ENCODE measurements at places on chromosomes 3 and 15.
A peak's percentile ranks its signal among the peaks of the same experiment; 100 is the strongest.

GRCh38 chr3:66442254-66443117, 58.3 kb downstream of the LRIG1 start:
- no peak for DNase-seq

- no peak for DNase-seq
Measured at GRCh38 chr15:38048001-38048455, 113.6 kb downstream of the TMCO5A start.

- DNase-seq, result no peak
Measured at GRCh38 chr3:186327912-186328487, 34.0 kb downstream of the DGKG start.

GRCh38 chr15:99708563-99708962, 24.7 kb downstream of the LYSMD4 start:
- DNase-seq, result peak; percentile 92

DNA sequence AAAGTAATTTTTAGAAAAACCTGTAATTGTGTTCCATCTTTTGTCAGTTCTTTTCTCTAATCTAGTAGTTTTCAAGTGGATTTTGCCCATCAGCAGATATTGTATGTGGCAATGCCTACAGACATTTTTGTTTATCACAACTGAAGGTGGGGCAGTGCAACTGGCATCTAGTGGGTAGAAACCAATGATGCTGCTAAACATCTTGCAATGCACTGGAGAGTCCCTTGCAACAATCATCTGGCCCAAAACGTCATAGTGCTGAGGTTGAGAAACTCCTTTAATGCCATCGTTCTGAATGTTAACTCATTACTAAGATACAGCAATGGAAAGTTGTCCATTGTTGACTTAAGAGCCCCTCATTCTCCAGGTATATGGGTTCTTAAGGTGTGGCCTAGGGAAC, 80.1 kb downstream of the BTD start:
- DNase-seq, result no peak

DNA sequence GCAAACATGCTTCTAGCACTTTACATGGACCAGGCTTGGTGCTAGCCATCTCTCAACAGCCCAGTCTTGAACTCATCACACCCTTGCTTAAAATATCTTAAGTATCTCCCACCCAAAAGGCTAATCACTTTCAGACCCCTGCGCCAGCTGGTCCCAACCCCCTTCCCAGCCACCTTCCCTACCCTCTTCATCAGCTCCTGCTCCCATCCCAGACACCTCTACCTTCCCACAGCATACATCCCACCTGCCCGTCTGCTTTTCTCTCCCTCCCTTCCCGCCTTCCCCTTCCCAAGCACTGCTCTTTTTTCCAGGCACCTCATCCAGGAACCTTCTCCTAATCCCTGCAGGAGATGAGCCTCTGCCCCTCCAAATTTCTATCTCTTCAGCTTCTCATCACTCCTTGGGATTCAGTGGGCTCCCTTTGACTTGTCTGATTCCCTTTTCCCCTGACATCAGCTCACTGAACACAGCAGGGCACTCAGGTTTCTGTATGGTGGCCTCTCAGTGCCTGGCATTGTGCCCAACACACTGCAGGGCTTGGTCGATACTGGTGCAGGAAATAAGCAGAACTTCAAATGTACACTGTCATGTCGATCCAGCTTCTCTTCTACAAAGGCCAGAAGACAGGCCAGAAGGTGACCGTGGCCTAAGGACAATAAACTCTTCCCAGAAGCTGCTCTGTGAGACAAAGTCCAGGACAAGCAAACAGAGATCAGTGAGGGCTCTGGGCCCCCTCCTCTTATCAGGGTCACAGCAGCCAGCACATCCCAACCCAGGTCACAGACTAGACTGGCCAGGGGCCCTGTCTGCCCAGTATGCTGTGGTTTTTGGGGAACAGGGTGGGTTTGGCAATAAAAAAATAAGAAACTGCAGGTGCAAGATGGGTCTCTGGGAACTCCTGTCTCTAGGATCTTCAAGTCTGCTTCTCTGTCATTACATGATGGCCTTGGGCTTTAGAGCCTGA, 2.2 kb upstream of the ITIH1 start:
- no peak for DNase-seq

DNA sequence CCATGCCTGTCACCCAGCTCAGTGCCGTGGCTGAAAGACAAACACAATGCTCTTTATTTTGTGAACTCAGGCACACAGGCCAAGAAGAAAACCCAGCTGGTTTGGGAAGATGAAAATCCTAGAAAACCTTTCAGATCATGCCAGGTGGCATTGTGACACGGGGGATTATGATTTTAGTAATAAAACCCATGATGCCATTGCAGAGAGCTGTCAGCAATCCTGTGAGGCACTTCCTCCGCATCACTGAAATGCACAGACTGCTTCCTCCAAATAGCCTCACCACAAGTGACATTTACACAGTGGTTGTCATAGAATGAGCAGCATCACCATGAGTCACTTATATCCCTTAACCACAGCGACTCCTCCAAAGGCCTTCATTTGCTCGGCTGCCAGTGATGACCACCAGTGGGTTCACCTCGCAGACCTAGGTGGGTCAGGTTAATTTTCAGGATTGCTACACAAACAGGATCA, 22.7 kb downstream of the ABHD6 start:
- peak; percentile 74 for DNase-seq

DNA sequence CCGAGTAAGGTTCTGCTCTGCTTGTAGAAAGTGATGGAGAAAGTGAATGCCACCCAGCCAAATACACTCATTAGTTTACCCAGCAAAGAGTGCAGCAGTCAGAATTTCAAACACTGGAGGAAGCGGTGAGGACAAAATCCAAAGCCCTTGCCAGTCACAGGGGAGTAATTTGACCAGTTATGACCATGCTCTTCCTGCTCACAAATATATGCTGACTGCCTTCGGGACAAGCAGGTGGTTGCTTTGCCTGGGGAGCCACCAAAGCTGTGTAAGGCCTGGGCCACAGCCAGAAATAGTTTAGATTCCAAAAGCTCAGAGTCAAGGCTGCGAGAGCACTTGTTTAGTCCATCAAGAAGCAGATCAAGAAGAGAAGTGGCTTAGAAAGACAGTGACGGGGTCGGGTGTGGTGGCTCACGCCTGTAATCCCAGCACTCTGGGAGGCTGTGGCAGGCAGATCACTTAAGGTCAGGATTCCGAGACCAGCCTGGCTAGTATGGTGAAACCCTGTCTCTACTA, 51.0 kb upstream of the ATP13A3 start:
- DNase-seq, result no peak

GRCh38 chr3:94709249-94709902, 646.5 kb downstream of the NSUN3 start:
- no peak for DNase-seq

- no peak for DNase-seq
Measured at GRCh38 chr3:127008236-127008635, 25.3 kb downstream of the PLXNA1 start.

- no peak for DNase-seq
Measured at GRCh38 chr3:135140591-135140990, 345.5 kb downstream of the EPHB1 start.

- no peak for DNase-seq
Measured at GRCh38 chr15:77575203-77575934, 57.3 kb downstream of the LINGO1 start.

- no peak for DNase-seq
Measured at GRCh38 chr3:155944081-155944480, 73.6 kb downstream of the GMPS start.

DNA sequence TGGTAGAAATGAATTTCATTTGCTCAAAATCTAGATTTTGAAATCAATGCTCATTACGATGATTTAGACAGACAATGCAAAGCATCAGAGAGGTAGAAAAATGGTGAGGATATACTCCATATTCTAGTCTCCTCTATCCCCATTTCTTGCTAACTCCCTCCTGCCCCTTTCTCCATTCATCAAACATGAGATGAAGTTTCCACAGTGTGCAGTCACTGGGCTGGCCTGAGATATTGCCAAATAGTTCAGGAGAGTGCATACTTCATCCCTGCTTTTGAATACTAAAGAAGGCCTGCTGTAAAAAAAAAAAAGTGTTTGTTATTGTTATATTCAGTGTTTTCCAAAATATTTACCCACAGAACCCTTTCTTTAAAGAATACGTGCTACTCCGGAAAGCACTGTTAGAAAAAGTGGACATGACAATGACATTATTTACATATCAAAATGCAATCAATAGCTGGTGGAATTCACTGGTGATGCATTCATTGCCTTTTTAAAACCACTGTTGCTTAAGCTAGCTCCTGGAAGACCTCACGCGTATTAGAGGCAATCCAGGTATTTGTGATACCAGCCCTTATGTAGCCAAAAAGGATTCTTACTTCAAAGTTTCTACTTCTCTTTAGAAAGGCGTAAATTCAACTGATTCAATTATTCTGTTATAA, 247.6 kb upstream of the SOX2 start:
- DNase-seq, result no peak

DNA sequence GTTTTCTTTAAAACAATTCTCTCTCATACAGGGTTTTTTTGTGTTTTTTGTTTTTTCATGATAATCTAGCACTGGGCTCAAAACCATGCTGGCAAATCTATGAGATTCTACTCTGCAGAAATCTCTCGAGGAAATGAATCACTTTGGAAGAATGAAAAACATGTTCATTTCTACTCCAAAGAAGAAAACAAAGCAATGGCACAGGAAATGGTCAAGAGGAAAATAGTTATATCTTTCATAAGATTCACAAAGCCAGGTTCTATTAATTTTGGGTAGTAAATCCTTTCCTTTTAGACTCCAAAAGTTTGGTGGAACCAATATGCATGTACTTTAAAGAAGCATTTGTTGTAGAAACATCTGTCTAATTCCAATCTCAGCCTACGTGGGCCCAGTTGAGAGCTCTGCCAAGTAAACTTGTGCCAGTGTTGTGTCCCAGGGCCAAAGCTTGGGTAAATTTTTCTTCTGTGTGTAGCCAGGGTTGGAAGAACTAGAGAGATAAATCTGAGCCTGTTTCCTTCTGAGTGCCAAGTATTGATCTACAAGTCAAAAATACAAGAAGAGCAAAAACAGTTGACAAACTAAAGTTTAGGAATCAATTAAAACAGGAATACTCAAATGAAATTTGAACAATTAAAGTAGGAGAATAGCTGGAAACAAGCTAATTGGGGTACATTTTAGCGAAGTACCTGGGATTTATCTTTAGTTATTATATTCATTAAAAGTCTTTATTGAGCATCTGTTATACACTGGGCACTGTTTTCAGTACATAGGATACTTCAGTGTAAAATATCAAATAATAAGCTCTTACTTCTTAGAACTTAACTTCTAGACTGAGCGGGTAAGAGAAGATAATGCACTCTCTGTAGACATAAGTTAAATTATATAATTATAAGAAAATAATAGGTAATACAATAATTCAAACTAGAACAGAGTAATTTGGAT, 657.5 kb upstream of the NECTIN3 start:
- peak; percentile 63 for DNase-seq

GRCh38 chr3:6861625-6862000, 698 bp downstream of the GRM7 start:
- no peak for DNase-seq

DNA sequence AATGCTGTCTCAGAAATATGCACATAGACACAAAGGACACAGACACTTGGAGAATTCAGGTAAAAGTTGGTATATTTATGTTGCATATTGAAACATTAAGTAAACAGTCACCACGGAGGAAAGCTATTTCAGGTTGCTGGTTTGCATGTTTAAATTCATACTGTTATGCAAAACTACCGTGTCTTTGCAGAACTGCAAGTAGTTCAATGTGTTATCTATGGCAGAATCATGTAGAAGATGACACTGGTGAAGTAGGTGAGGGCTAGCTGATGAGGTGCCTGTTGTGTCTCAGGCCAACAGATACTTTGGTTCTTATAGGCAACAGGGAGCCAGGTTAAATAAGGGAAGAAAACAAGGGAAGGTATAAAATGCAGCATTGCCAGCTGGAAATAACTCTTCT, 511.3 kb downstream of the DIPK2A start:
- no peak for DNase-seq

DNA sequence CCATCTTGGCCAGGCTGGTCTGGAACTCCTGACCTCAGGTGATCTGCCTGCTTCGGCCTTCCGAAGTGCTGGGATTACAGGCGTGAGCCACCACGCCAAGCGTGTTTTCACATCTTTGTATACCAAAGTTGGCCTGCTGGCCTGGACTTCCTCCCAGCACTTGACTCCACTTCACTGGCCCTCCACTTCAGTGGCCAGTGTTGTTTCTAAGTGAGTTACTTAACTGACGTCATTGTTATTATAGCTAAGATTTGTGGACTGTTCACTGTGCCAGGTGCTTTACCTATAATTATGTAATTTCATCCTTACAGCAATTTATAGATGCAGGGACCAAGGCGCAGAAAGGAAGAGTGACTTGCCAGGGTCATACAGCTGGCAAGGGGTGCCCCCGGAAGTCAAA, 52.0 kb downstream of the HRH1 start:
- DNase-seq, result no peak

DNA sequence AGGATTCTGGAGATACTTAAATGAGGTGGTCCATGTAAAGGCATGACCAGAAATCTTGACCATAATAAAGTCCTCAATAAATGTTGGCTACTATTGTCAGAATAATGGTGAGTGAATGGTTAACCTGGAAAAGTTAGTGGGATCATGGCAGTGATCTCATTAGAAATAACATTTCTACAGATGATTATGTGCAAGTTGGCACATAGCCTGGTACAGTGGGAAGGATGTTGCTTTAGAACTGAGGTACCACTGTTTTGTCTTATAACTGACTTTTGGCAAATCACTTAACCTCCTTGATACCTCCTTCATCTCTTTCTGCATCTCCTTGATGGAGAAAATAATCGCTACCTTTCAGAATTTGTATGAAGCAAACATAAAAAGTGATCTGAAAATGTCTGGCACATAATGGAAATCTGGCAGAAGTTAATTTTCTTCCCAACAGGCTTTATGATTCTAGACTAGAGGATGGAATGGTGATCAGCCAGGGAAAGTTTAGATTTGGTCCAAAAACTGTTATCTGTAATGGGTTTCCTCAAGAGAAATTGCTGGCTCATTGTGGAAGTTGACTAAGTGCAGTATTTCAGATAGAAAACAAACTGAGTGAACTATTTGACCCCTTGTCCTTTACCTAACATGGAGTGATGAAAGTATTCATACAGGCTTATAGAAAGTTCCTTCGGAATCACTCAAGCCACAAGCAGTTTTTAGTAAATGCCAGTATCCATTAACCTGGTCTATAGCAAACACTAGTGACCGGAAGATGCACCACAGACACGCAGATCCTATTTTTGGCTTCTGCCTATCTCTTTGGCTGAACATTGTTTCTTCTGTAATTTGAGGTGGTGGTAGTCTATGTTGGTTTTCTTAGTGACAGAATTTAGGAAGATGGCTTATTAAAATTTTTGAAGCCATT, 449.6 kb upstream of the TGFBR2 start:
- peak; percentile 20 for DNase-seq

DNA sequence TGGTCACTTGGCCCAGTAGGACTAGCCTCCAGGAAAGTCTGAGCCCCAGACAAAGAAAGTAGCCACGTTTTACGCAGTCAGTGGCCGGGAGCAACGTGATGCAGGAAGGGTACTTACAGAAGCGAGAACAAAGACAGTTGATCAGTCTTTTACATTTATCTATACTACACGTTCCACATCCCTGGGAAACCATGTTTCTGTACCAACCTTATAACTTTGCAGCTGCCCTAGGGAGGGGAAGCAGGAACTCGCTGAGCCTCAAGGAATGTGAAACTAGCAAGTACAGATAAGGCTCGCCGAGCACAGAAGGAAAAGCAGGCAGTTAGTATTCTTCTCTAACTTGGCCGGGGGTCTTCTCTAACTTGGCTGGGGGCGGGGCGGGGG, 3.4 kb upstream of the KNL1 start:
- no peak for DNase-seq

All from kidney capillary endothelial cell (primary cell).